ENCODE measurements at places on chromosomes 6 and 20.
A peak's percentile ranks its signal among the peaks of the same experiment; 100 is the strongest.

GRCh38 chr20:63565699-63566335 is 8.2 kb downstream of the HELZ2 start:
- peak; percentile 59 for DNase-seq

DNA sequence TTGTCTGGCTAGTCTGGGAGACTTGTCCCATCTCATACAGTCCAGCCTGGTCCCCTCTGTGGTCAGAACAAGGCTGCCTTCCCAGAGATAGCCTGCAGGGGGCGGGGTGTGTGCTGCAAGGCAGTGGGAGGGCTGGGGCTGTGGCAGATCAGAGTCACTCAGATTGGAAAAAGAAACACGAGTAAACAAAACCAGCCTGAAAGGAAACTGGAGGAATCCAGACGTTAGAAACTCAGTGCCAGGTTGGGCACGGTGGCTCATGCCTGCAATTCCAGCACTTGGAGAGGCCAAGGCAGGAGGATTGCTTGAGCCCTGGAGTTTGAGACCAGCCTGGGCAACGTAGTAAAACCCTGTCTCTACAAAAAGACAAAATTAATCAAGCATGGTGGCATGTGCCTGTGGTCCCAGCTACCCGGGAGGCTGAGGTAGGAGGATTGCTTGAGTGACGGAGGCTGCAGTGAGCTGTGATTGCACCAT is 20.2 kb downstream of the LEMD2 start:
- peak; percentile 35 for DNase-seq

- DNase-seq: no peak
These were observed 452.9 kb upstream of the MAN1A1 start for GRCh38 chr6:119802464-119802863.

GRCh38 chr6:117629119-117629660 is 26.9 kb upstream of the GOPC start:
- DNase-seq: peak; percentile 91

GRCh38 chr6:26172608-26172968 is 85.4 kb downstream of the HFE start:
- peak; percentile 56 for DNase-seq

GRCh38 chr20:25270829-25271251 is 23.0 kb downstream of the PYGB start:
- peak; percentile 79 for DNase-seq

GRCh38 chr6:158149641-158150040 is 18.4 kb downstream of the SERAC1 start:
- no peak for DNase-seq

- no peak for DNase-seq
These were observed 6.2 kb downstream of the CEP250 start for GRCh38 chr20:35461620-35462019.

GRCh38 chr20:48180618-48181017 is 395.3 kb upstream of the SULF2 start:
- no peak for DNase-seq

- no peak for DNase-seq
These were observed 28.8 kb downstream of the RIOK1 start for GRCh38 chr6:7418238-7418905.

- no peak for DNase-seq
These were observed 499.4 kb downstream of the MAFB start for GRCh38 chr20:40189621-40190020.

- DNase-seq: no peak
These were observed 1235.4 kb upstream of the GJE1 start for GRCh38 chr6:140897349-140897748.
